ENCODE measurements at places on chromosomes 2 and 18.

DNA sequence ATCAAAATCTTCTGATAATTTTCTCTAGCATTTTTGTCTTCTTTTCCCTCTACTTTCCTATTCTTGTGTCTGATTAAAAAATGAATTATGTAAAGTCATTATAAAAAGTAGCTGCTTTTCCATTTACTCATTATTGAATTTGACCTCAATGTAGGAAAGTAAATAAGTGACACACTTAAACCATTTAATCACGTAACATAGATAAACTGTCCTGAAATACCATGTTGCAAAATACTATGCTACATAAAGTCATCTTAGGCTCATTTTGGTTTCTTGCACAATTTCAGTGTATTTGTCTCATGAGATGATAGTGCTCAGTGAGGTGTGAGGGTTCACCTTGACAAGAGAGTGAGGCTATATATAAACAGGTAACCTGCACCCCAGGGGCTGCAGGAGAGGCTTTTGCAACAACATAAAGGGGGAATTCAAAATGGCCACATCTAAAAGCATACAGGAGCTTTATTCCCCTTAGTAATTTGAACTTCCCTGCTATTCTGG, 502.7 kb downstream of the RNF144A start:
- DNase-seq = no peak

- no peak for DNase-seq
These were observed 21.3 kb downstream of the MRPL19 start for GRCh38 chr2:75667884-75668283.

DNA sequence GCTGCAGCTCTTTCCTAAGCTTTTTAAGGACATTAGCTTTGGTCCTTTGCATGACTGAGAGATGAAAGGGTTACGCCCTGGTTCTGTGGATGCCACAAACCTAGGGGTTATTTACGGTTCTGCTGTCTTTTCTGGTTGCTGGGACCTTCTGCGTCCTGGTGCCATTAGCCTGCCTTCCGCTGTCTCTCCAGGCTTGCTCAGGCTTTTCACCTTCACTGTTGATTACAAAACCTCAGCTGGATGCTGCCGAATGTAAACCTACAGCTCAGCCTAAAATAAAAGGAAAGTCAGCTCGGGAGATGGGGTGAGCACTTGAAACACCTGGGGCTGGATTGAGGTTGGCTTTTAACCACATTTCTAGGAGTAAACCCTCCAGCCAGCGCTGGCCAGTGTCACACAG, 130.9 kb upstream of the ARHGAP28 start:
- no peak for DNase-seq

GRCh38 chr2:5140347-5140746, 551.8 kb upstream of the SOX11 start:
- DNase-seq = no peak

GRCh38 chr18:6607343-6607742, 122.2 kb upstream of the ARHGAP28 start:
- no peak for DNase-seq

DNA sequence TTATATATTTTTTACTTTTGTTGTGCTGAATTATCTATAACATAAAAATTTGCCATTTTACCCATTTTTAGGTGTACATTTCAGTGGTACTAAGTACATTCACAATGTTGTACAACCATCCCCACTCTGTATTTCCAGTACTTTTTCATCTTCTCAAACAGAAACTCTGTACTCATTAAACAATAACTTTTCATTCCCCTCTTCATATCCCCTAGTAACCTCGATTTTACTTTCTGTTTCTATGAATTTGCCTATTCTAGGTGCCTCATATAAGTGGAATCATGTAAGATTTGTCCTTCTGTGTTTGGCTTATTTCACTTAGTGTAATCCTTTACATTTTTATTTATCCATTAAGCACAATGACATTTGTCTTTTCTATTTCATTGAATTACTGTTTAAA, 51.3 kb downstream of the GTF2A1L start:
- DNase-seq = no peak

- DNase-seq = no peak
These were observed 45.3 kb downstream of the BIRC6 start for GRCh38 chr2:32402091-32402490.
